NCI-H1436 treated with DMSO at 0.1 percent for 48 hours (cell line): ENCODE measurements at places on chromosomes 7 and 10.

DNA sequence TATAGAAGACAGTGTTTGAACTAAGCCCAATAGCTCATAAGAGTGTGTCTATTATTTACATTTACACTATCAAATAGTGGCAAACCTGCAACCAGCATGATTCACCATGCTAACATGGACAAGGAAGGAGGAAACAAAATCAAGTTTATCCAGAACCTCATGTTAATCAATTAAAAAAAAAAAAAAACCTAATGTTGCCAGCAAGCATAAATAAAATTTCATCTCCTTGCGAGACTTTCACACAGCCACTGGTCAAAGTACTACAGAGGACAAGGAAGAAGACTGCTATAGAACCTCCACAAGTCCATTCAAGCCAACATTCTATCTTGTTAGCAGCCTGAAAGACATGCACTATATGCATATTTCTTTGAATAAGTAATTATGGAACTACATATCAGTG is 9.7 kb downstream of the TM9SF3 start:
- no peak for DNase-seq

DNA sequence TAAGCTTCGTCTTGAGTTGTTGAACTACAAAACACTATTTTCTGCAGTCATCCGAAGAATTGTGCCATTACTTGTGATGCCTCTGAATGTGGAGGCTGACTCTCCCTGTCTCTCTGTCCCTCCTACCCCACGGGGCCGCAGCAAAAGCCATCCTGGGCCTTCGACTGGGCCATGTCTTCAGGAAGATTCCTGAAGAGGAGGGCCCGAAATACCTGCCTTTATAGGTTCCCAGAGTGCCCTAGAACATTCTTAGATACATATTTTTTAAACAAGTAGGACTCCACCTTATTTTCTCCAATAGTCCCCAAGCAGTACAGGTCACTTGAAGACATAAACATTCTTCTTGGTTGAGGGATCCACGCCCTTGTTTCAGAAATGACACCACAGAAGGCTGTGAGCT is 8.1 kb downstream of the IGFBP3 start:
- DNase-seq = no peak

- no peak for DNase-seq
Measured at GRCh38 chr10:12428447-12429135, 79.2 kb downstream of the CAMK1D start.

GRCh38 chr10:100904917-100905316 is 7.8 kb upstream of the SLF2 start:
- no peak for DNase-seq

GRCh38 chr10:116385994-116386809 is 41.4 kb upstream of the PNLIPRP3 start:
- DNase-seq = no peak

- no peak for DNase-seq
Measured at GRCh38 chr7:112192236-112193154, 13.7 kb downstream of the DOCK4 start.

GRCh38 chr7:55420530-55420929 is 55.4 kb downstream of the LANCL2 start:
- DNase-seq = no peak
